ENCODE measurements at places on chromosomes 16 and 17.

GRCh38 chr16:72884037-72884436 is 163.9 kb downstream of the ZFHX3 start:
- no peak for DNase-seq

- no peak for DNase-seq
Observed at GRCh38 chr17:14474591-14474990, 173.7 kb downstream of the HS3ST3B1 start.

DNA sequence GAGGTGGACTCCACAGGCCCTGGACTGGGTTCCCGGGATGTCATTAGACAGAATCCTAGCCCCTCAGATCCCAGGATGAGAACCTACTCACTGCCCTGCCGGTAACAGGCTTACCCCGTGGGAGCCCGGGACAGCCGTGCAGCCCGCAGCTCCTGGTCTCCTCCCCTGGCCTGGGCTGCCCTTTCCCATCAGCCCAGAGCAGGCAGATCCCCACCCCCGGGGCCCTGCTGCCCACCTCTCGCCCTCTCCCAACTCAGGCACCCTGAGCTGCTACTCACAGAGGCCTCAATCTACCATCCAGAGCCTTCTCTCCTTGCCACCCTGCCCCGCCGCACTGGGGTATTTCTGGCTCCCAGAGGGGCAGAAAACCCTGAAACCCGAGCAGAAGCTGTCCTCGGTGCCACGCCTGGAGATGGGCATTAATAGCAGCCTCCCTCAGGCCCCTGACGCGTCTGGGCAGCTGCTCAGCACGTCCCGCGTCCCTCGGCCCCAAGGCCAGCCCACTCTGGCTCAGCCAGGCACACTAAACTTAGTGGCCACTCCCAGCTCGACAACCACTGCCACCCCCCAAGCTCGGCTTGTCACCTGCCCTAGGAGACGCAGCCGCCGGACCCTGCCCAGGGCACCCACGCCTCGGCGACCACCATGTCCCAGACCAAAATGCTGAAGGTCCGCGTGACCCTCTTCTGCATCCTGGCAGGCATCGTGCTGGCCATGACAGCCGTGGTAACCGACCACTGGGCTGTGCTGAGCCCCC is at the start of gene CACNG1:
Gene CACNG1, plus strand, starts transcription at position 539 of the 757 bp plus-strand sequence. Its CDS starts 107 bp downstream, at position 646.
- DNase-seq, result no peak

DNA sequence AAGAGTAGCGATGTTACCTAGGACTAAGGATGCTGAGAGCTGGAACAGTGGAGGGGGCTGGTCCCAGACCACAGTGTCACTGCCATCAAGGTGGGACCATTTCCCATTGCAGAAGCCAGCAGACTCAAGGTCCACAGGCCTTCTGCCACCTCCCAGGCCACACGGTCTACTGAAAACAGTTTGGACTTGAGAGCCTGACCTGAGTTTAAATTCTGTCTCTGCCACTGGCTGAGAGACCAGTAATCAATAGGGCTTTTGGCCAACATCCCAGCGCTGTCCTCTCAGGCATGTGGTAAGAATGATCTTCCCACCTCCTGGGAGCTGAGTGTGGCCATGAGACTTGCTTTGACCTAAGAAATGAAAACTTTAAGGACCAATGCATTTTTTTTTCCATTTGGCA is 331.4 kb upstream of the CDH5 start:
- no peak for DNase-seq

- no peak for DNase-seq
Observed at GRCh38 chr17:37194208-37194607, 181.6 kb upstream of the C17orf78 start.

DNA sequence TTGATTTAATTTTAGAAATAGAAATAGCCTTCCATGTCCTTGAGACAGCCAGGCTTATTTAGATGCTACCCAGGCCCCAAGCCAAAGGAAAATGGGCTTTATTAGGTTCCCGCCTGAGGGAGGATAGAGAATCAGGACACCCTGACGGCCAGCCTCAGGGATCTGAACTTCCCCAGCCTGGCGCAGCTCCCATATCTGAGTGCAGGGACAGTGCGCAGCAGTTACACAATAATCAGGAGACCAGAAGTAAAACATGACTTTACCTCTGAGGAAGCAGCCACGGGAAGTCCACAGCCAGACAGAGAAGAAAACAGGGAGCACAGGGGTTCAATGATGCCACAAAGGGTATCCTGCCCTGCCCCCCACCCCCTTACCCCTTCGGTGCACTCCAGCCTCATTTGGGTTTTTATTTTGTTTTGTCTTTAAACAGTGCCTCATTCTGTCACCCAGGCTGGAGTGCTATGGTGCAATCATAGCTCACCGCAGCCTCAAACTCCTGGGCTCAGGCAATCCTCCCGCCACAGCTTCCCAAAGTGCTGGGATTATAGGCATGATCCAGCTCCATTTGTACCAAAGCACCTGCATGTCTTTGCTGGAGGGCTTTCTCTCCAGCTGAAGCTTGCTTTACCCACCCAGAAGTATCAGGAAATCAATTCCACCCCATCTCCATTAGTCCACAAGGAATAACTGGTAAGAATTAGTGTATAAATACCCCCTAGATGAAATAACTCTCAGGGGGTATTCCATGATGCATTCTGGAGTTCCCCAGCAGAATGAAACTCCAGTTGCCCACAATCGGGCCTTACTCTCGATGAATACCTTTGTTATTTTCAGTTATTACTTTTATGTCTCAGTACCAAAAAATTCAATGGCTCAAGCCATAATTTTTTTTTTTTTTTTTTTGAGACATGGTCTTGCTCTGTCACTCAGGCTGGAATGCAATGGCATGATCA is 21.9 kb downstream of the ORC6 start:
- no peak for DNase-seq

DNA sequence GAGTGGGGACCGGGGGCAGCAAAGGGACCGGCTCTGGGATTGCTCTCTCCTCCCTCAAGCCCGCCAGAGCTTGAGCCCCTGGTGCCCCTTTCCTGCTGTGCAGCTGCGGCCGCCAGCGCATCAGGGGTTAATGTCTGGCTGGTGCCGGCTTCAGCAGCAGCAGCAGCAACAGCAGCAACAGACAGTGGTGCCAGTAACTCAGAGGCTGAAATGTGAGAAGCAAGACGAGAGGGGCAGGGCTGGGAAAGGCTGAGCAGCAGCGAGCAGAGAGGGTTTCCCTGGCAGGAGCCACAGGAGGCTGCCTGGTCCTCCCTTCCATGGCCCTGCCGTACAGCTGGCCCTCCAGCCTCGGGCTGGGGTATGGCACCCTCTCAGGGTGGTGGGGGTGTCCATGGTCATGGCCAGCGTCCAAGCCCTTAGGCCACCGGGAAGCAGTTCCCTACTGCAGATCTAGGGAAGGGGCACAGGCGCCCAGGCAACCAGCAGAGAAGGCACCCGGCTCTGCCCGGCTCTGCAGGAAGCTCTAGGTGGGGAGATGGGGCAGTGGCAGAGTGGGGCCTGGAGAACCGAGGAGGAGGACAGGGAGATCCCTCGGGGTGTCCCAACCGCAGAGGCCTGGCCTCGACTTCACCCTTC is 21.1 kb upstream of the TFAP4 start:
- peak; percentile 68 for DNase-seq

DNA sequence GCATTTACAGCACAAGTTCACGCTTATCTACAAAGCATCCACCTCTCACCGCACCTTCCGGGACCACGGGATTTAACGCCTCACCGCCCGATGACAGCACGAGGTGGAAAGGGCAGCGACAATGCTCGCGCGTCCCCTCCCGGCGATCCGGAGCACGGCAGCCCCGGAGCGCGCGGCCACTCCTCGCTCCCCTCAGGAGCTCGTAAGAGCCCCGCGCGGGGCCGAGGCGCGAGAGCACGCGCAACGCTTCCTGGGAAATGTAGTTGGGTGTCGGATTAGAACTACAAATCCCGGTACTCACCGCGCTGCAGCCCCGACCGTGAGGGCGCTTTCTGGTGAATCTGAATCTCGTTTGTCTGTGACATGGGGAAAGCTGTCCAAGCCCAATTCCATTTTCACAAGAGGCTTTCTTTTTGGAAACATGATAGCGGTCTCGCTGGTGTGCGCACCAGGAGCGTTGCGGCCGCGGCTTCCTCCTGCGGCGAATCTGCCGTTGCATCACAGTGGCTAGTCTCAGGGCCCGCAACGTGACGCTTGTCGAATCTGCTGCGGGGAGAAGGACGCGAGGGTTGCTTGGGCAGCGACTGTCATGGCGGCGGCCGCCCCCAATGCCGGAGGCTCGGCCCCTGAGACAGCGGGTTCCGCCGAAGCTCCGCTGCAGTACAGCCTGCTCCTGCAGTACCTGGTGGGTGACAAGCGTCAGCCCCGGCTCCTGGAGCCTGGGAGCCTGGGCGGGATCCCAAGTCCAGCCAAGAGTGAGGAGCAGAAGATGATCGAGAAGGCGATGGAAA is at the start of gene TIMM22:
Gene TIMM22, plus strand, starts transcription at position 576 of the 791 bp plus-strand sequence. Its CDS starts 14 bp downstream, at position 590.
- DNase-seq, result peak; percentile 97
